ENCODE measurements at places on chromosomes 12 and 14.

- no peak for DNase-seq
Observed at GRCh38 chr14:61343471-61343870, 22.1 kb downstream of the PRKCH start.

DNA sequence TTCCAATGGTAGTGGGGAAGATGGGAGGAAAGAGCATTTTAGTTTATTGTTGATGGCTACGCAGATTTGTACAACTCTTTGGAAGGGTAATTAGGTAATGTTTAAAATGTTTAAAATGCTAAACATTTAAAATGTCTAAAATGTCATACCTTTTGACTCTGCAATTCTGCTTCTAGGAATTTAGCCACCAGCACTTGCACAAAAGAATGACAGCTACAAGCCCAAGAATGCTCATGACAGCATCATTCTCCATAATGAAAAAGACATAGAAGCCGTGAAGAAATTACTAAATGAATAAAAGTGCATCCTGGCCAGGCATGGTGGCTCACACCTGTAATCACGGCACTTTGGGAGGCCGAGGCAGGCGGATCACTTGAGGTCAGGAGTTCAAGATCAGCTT is 19.9 kb upstream of the DYNC1H1 start:
- DNase-seq, result no peak

GRCh38 chr12:19261773-19262172 is 132.2 kb downstream of the PLEKHA5 start:
- no peak for DNase-seq

- no peak for DNase-seq
Observed at GRCh38 chr12:130920723-130921381, 32.9 kb upstream of the ADGRD1 start.

Measured in CD4-positive, alpha-beta T cell treated with Interleukin-21 for 1 hour (primary cell).